Substantia nigra (tissue), 51 donors: ENCODE measurements at places on chromosomes 13 and 19.

- DNase-seq, result no peak
Observed at GRCh38 chr19:33724021-33724720, 72.5 kb upstream of the KCTD15 start.

DNA sequence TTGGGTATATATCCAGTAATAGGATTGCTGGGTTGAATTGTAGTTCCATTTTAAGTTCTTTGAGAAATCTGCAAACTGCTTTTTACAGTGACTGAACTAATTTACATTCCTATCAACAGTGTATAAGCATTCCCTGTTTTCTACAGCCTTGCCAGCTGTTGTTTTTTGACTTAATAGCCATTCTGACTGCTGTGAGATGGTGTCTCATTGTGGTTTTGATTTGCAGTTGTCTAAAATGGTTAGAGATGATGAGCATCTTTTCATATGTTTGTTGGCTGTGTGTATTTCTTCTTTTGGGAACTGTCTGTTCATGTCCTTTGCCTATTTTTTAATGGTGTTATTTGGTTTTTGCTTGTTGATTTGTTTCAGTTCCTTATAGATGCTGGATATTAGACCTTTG is 4.0 kb upstream of the ZNF222 start:
- no peak for DNase-seq

- DNase-seq, result no peak
Observed at GRCh38 chr19:44927746-44928145, 13.3 kb downstream of the APOC1 start.

GRCh38 chr19:45515081-45515624 is 7.9 kb downstream of the VASP start:
- no peak for DNase-seq

- DNase-seq, result peak; percentile 99
Observed at GRCh38 chr19:36054733-36055686, at the start of gene WDR62. Gene WDR62 (plus strand): TSS chr19:36054897. CDS start chr19:36054972, 75 bp downstream.

DNA sequence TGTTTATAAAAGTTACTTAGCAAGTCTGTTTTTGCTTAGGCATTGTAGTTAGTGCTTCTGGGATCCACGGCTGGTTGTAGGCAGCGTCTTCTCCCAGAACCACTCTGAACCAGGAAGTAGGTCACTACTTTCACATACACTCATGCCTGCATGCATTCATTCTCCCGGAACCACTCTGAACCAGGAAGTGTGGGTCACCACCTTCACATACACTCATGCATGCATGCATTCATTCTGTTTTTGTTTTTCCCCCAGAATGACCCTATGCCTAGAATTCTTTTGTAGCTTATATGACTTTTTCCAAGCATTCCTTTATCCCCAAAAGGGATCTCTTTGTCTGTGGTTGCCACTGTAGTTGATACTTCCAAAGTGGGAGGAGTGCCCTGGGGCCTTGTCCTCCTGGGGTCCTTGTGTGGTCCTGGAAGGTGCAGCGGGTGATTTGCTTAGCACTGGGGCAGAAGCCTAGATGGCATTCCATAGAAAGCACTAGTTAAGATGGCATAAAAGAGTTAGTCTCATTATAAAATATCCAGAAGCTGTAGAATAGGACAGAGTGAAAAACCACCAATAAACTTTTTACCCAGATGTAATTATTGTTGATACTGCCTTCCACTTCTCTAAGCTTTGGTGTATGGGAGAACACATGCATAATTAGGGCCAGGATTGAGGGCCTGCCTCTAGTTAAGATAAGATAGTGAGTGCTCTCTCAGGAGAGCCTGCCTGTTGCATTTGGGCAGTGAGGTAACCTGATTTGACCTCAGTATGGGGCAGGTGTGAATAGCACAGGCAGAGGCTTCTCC is 68.6 kb upstream of the TEX29 start:
- no peak for DNase-seq

GRCh38 chr13:59208405-59209195 is 955.1 kb downstream of the DIAPH3 start:
- no peak for DNase-seq

DNA sequence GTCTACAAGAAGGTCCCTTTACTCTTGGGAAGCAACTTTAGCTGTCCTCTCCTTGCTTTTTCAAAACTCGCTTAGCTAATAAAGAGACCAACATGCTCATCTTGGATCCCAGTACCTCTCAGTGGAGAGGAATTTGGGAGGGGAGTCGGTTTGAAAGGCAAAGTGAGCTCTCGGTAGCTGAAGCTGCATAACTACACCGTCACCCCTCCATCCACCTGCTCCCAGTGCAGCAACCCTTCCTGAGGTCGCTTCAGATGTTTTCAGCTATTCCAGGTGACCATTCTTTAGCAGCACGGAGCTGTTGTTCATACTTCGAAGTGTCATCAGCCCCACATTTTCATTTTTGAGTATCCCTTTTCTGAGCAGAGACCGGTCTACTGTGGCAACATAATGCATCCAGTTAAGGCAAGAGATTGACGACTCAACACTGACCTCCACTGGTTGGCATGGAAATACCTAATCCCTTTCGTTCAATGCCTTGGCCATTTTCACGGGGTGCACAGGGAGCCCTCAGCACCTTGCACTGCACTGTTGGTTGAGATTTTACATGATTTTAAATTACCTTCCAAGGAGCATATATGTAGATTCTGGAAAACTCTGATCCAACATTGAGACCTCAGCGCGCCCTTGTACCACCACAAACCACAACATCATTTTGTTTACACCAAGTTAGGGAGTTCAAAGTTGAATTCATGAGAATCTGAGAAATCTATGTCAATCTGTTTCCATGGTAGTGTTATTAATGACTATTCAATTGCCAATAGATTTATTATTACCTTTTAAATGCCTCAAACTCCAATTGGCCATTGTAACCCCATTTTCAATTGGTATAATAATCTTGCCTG is 42.2 kb downstream of the DLEU7 start:
- DNase-seq, result peak; percentile 44

DNA sequence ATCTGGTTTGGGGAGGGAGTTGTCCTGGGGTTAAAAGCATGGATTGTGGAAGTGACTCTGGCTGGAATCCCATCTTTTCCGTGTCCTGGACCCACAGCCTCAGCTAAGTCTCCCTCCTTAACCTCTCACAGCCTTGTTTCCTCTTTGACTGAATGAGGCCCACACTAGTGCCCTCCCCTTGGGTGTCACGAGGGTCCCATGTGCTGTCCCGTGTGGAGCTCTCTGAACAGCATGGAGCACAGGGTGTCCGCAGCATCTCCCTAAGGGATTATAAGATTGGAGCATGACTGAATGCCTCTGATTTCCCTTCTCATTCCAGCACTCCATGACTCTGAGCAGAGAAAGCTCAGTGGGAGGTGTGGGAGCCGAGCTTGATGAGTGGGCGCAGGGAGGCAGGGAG is 182.5 kb downstream of the TEX29 start:
- DNase-seq, result no peak

DNA sequence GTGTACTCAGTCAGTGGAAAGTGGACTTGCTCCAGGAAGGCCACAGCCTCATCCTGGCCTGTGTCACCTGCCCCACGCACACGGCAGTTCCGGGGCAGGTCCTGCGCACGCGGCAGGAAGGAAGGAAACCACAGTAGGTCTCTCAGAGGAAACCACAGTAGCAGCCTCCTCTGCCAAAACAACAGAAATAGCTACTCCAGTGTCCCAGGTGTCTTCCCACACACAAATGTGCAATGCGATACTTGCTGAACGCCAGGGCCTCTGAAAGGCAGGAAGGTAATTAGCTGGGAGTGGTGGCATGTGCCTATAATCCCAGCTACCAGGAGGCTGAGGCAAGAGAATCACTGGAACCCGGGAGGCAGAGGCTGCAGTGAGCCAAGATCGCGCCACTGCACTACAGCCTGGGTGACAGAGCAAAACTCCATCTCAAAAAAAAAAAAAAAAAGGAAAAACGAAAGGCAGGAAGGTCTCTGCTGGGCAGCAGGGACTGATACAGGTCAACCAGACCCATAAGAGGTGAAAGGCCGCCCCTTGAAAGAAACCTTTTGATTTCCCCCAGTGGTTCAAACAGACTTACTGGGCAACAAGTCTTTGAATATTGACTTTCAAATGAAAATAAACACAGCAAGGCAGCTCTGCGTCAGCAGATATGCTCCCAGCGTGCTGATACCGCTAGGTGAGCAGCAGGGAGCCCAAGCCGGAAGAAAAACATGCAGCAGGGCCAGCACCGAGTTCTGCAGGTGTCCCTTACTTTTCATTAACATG is 49.5 kb downstream of the CRYL1 start:
- DNase-seq, result no peak

DNA sequence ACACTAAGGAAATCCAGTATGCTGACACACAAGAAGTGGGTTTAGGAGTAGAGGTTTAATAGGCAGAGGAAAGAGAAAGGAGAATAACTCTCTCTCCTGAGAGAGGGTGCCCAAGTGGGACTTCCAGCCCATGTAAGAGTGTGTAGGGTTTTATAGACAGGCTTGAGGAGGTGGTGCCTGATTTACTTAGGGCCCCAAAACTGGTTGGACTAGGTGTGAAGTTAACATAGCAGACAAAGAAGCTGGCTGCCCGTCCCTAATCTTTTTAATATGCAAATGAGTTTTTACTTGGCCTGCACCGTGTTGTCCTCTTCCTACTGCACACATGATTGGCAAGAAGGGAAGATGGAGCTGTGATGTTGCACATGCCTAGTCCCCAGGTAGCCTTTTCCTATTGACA is 752.5 kb upstream of the SLITRK5 start:
- DNase-seq, result no peak

- DNase-seq, result no peak
Observed at GRCh38 chr13:29901710-29902631, 51.6 kb upstream of the UBL3 start.

- no peak for DNase-seq
Observed at GRCh38 chr13:58004751-58005150, 373.2 kb downstream of the PCDH17 start.

DNA sequence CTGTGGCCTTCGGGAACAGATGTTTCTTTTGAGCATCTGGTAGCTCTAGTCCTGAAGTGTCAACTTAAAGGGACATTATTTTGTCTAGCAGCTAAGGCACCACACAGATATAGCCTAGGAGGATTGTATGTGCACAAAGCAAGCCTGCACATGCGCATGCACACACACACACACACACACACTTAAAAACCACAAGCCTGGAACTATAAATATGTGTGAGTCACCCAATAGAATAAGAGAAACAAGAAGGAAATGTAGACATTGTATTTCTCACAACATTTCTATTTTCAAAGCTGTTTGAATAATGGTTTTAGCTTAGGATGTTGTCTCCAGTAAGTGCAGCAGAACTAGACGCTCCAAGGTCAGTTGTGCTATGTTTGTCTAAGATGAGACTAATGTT is 516.5 kb downstream of the SUCLA2 start:
- DNase-seq, result no peak

GRCh38 chr19:41352609-41353465 is 885 bp downstream of the TGFB1 start:
- peak; percentile 34 for DNase-seq

GRCh38 chr13:95099541-95099940 is 201.7 kb downstream of the ABCC4 start:
- no peak for DNase-seq
